ENCODE measurements at places on chromosomes 1 and 21.
A peak's percentile ranks its signal among the peaks of the same experiment; 100 is the strongest.

DNA sequence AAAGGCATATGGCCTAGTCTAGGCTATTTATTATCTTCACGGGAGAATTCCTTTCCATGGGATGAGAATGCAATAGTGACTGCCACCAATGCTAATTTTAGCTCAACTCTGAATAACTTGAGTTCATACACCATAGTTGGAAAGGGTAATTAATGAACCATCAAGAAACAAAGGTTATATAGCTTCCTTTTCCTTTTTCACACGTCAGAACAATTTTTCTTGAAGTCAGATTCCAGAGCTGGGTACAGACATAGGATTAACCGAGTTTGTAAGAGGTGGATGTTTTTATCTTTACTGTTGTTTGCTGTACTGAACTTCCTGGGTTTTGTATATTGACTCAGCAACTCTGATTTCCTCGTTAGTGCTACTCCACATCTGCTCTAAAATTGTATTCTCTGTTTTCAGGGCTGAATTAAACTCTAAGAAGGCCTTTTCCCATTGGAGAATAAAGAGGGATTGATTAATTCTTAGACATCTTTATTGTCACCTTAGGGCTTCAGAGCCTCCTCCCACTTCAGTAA lies 262.0 kb downstream of the NUF2 start:
- peaks cover 13% of the 10 kb centered on the region for H3K4me1 ChIP-seq
- peak; percentile 10 for DNase-seq
- no peak overlapping the region for H3K4me3 ChIP-seq
- no peaks in the 10 kb centered on the region for H3K36me3 ChIP-seq
- H3K27me3 ChIP-seq = no peaks in the 10 kb centered on the region
- no peak overlapping the region for H3K27ac ChIP-seq

GRCh38 chr1:168236836-168237611 lies 11.2 kb downstream of the SFT2D2 start:
- H3K36me3 ChIP-seq = peaks cover 17% of the 10 kb centered on the region
- DNase-seq = no peak
- H3K27ac ChIP-seq = peak overlapping the region; percentile 43

DNA sequence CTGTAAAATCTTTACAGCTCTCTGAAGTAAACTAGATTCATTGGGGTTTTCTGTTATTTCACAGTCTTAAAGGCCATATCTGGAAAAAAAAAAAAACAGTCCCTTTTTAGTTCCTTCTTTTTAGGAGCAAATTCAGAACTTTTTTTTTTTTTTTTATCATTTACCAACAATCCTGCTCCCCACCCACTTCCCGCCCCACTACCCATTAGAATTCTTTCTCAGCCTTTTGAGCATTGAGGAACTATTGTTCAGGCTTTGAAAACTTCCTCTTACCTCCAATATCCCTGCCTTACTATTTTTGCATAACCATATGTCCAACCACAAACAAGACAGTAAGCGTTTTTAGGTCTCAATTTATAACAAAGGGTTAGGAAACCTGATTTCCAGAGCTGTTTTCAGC lies 330.1 kb downstream of the PLPP3 start:
- no peak overlapping the region for H3K4me3 ChIP-seq
- H3K27me3 ChIP-seq = no peaks in the 10 kb centered on the region
- H3K27ac ChIP-seq = no peak overlapping the region
- no peaks in the 10 kb centered on the region for H3K36me3 ChIP-seq
- no peak for DNase-seq

DNA sequence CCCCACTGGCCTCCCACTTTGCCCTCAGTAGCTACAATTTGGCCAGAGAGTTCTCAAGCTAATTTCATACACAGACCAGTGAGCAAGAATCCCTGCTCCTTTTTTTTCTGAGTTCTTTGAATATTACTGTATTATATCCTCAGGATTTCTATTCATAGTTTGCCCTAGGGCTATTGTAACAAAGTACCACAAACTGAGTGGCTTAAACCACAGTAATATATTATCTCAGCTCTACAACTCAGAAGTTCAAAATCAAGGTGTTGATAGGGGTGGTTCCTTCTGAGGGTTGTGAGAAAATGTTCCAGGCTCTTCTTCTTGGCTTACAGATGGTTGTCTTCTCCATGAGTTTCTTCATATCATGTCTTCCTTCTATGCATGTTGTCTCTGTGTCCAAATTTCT lies 289.4 kb upstream of the ESRRG start:
- peaks cover 45% of the 10 kb centered on the region for H3K4me1 ChIP-seq
- no peaks in the 10 kb centered on the region for H3K27me3 ChIP-seq
- H3K4me3 ChIP-seq = no peak overlapping the region

- DNase-seq = no peak
- no peak overlapping the region for H3K27ac ChIP-seq
- no peak overlapping the region for H3K4me3 ChIP-seq
- H3K4me1 ChIP-seq = no peaks in the 10 kb centered on the region
- peaks cover 47% of the 10 kb centered on the region for H3K27me3 ChIP-seq
Observed at GRCh38 chr1:93615582-93616150, 66.0 kb downstream of the BCAR3 start.

GRCh38 chr1:68811806-68812205 lies 314.9 kb upstream of the DEPDC1 start:
- no peak overlapping the region for H3K27ac ChIP-seq
- H3K36me3 ChIP-seq = no peaks in the 10 kb centered on the region
- no peaks in the 10 kb centered on the region for H3K4me1 ChIP-seq

DNA sequence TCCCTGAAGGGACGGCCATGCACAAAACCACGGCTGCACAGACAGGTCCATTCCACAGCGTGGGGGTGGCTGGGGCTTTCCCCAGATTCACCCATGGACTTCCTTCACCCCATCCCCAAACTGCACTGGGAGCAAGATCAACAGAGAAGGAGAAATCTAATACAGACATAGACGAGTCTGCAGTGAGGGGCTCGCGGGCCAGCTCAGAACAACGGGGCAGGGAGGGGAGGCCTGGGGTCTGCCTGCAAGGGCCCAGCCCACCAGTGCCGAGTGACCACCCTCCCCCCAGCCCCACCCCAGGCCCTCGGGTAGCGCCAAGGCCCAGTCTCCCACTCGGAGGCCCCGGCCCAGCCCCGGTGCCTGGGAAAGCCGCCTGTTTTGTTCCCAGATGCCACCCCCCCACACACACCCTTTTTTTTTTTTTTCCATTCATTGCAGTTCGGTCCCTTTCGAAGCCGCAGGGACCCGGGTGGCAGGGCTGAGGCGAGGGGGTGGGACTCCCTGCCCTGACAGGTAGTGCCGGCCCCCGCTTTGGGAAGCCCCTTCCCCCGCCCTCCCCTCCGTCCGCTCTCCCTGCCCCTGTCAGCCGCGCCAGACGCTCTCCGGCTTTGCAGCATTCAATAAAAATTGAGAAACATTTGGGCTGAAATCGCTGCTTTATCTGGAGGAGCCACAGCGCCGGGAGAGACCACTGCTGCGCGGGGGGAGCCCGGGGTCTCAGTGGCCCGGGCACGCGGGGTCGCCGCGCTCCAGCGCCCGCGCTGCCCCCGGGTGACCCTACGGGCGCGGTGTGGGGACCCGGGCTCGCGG lies 543 bp upstream of the EPHB2 start:
- peak overlapping the region; percentile 60 for H3K27ac ChIP-seq
- peak; percentile 85 for DNase-seq
- no peaks in the 10 kb centered on the region for H3K36me3 ChIP-seq
- peak overlapping the region; percentile 82 for H3K4me3 ChIP-seq

DNA sequence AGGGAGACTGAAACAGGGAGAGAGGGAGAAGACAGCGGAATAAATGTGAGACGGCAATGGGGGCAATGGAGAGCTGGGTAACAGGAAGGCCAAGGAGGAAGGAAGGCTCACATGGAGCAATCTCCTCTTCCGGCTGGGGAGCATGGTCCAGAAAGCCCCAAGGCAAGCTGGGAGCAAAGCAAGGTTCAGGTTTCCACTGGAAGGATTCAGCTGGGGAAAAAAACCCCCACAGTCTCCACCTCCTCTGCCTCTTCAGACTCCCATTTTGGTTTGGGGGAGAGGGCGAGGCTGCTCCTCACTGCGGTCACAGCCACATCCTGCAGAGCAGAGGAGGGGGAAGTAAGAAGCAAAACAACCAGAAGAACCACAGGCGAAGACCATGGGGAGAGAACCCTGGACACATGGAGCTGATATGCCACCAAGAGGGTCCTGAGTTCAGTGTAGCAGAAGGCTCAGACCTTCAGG lies 650 bp downstream of the TNFAIP8L2 start:
- H3K27me3 ChIP-seq = no peaks in the 10 kb centered on the region
- no peak overlapping the region for H3K4me3 ChIP-seq
- no peak overlapping the region for H3K27ac ChIP-seq
- no peak for DNase-seq

- DNase-seq = no peak
- no peak overlapping the region for H3K27ac ChIP-seq
- H3K36me3 ChIP-seq = no peaks in the 10 kb centered on the region
- no peaks in the 10 kb centered on the region for H3K4me1 ChIP-seq
- H3K27me3 ChIP-seq = no peaks in the 10 kb centered on the region
Observed at GRCh38 chr1:6121021-6121421, 59.1 kb downstream of the CHD5 start.

DNA sequence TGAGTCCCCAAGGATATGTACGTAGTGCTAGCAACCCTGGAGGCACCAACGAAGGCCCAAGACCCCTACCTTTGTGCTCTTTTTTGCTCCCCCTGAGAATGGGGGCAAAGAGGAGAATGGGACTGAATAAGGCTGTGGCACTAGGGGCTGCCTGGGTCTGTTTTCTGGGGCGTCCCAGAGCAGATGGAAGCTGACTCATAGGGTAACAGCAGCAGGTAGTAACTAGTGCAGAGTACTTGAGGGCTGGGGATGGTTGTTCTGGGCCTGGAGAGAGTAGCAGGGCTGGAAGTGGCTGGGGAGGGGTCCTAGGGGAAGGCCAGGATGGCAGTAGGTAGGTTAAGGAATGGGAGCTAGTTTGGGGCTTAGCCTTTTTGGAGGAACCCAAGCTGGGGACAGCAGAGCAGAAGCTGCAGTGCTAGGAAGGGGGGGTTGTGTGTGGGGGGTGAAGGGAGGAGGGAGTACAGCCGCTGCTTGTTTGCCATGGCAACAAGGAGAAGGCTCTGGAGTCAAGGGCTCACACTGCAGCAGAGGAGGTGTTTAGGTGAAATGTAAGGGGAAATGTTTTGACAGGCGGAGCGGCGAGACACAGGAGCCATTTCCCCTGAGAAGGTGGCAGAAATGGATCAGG lies 1.8 kb downstream of the NCDN start:
- no peak overlapping the region for H3K4me3 ChIP-seq
- H3K36me3 ChIP-seq = no peaks in the 10 kb centered on the region
- no peak for DNase-seq
- H3K27me3 ChIP-seq = no peaks in the 10 kb centered on the region

DNA sequence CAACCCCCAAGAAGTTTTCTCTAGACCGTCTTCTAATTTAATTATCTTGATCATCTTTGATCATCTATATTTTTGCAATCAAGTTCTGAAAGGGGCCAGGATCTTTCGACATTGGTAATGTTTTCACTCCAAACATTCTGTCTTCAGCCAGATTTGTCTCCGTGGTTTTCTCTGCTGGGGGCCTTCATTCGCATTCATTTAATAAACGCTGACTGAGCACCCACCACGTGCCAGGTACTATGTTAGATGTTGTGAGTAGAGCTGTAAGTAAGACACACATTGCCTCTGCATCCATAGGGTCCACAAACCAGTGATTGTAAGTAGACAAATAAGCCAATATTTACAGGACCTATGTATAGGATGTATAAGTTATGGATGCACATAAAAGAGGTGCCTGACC lies 134.5 kb upstream of the MROH9 start:
- no peaks in the 10 kb centered on the region for H3K36me3 ChIP-seq
- no peak overlapping the region for H3K27ac ChIP-seq
- no peaks in the 10 kb centered on the region for H3K27me3 ChIP-seq
- H3K4me1 ChIP-seq = no peaks in the 10 kb centered on the region

- no peak overlapping the region for H3K4me3 ChIP-seq
- no peak overlapping the region for H3K27ac ChIP-seq
- H3K27me3 ChIP-seq = no peaks in the 10 kb centered on the region
Observed at GRCh38 chr1:58939666-58940370, 156.0 kb upstream of the JUN start.

GRCh38 chr1:247103859-247104591 lies at the start of gene ZNF669:
Gene ZNF669 (minus strand): TSS chr1:247104356. CDS start chr1:247104199, 157 bp downstream.
- peak within 1 kb of the TSS; percentile 78 for H3K4me3 ChIP-seq
- no peaks in the 10 kb centered on the region for H3K27me3 ChIP-seq
- H3K36me3 ChIP-seq = peaks cover 22% of the 10 kb centered on the region
- peak within 1 kb of the TSS; percentile 89 for H3K27ac ChIP-seq
